ENCODE measurements at places on chromosomes 7 and 10. TPM values are rescaled to one million over a fixed set of nuclear protein-coding genes. Genes with fewer than 3 reads are reported as not detected.

The DMTF1 gene
- 19.7 TPM for polyA plus RNA-seq

The SLC39A12 gene
- polyA plus RNA-seq: not detected

The ZNF804B gene
- not detected for polyA plus RNA-seq

The ZP3 gene
- 1.3 TPM for polyA plus RNA-seq

The RET gene
- polyA plus RNA-seq: 1.9 TPM

The OPN1SW gene
- polyA plus RNA-seq: not detected

The LBX1 gene
- polyA plus RNA-seq: not detected

The SLC16A9 gene
- polyA plus RNA-seq: 1.2 TPM

DNA sequence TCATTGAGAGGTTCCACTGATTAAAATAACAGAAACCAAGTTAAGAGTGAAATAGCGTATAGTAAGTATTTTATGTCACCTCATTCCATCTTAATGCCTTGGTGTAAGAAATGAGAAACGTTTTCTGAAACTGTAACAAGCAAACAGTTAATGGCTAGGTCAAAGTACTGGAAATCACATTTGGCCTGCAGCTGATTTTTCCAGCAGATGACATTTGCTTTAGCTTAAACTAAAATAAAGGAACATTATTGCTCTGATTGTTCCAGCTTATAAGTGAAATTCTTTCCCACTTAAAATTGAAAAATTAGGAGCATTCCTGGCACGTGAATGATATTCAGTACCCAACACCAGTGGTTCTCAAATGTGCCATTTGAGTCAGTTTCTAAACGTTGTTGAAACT, 213.6 kb upstream of the DPP6 start:
- DNase-seq: no peak

- DNase-seq: no peak
Observed at GRCh38 chr10:99698504-99699080, 33.3 kb downstream of the COX15 start.

DNA sequence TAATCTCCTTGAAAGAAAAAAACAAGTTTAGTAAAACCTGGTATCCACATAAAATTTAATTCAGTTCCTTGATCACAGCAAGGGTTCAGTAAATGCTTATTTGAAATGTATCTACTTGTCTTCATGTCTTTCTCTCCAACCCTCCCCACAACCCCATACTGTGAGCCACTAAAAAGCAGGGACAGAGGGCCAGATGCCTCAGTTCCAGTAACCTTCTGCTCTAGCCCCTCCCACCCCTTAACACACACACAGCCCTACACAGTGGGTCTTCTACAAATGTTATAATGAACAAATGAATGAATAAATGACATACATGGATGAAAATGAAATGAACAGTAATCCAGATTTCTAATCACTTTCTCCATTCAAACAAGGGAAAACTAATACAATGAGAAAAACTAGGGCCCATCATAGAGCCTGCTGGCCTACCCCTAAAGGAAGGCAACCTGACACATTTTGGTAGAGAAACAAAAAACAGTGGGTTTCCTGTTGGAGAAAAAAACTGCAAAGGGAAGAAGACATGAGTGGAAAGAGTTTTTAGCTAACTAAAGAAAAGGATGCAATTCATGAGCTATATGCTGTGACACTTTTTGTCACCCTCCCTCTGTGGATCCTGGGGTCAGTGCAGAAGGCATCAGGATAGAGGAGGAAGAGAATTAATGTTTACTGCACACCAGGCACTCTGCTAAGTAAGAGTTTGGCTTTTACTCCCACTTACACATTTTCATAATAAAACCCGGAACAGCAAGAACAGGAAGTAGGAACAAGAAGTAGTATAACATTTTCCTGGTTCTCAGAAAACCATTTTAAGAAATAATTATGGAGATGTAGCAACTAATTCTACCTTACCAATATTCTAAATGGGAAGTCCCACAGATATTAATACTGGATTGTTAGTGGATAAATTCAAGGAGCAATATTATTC, 38.1 kb downstream of the ELMO1 start:
- no peak for DNase-seq

DNA sequence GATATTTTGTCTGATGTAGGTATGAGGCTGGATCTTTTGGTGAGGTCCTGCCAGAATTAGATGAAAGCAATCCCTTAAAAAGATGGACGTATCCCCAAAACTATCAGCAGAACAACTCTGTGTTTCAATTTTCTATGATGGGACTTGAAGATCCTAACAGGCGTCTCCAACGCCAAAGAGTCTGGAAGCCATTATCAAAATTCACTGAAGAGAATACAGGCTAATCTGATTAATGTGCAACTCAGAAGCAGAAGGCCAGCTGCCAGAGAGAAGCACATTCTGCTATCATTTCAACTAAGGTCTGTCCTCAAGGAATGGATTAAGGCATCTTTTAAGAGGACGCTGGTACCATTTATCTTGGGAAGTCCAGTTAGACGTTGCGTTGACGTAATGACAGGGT, 119.7 kb downstream of the FGFR2 start:
- DNase-seq: no peak

DNA sequence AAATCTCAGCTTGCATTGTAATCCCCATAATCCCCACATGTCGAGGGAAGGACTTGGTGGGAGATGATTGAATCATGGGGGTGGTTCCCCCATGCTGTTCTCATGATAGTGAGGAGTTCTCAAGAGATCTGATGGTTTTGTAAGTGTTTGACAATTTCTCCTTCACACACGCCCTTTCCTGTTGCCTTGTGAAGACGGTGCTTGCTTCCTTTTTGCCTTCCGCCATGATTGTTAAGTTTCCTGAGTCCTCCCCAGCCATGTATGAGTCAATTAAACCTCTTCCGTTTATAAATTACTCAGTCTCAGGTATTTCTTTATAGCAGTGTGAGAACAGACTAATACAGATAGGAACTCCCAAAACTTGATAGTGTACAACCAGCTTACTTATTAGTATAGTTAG, 98.6 kb downstream of the CREM start:
- DNase-seq: no peak

GRCh38 chr10:3623746-3624145, 161.3 kb downstream of the KLF6 start:
- DNase-seq: peak; percentile 55

GRCh38 chr7:132275416-132276233, 300.6 kb downstream of the PLXNA4 start:
- DNase-seq: no peak

DNA sequence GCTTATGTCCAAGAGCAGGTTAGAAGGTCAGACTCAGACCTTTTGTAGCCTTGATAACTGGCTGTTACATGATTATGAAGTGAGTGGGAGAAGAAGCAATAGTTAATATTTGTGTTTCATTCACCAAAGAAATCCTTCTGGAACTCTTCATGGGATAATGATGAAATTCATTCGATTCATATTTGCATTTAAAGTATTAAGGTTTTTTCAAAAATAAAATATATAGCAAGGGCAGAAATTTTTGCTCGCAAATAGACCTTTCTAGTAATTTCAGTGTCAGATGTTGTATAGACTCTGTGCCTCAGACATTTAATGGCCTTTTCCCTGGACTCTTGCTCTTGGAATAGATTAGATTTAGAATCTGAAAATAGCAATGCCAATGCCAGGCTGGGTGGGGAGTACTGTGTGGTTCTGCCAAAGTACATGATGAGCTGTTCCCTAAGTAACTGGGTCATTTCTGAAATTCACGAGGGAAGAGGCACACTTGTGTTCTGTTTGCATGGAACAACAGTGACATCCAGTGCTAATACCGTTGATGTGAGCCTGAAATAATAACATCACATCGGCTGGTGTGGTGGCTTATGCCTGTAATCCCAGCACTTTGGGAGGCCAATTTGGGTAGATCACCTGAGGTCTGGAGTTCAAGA, 119.2 kb downstream of the MBL2 start:
- DNase-seq: no peak

GRCh38 chr10:78455236-78455635, 421.6 kb downstream of the RPS24 start:
- DNase-seq: no peak

- no peak for DNase-seq
Observed at GRCh38 chr10:63137306-63137705, 4.2 kb downstream of the NRBF2 start.

GRCh38 chr7:155694851-155695250, 50.4 kb downstream of the RBM33 start:
- no peak for DNase-seq

DNA sequence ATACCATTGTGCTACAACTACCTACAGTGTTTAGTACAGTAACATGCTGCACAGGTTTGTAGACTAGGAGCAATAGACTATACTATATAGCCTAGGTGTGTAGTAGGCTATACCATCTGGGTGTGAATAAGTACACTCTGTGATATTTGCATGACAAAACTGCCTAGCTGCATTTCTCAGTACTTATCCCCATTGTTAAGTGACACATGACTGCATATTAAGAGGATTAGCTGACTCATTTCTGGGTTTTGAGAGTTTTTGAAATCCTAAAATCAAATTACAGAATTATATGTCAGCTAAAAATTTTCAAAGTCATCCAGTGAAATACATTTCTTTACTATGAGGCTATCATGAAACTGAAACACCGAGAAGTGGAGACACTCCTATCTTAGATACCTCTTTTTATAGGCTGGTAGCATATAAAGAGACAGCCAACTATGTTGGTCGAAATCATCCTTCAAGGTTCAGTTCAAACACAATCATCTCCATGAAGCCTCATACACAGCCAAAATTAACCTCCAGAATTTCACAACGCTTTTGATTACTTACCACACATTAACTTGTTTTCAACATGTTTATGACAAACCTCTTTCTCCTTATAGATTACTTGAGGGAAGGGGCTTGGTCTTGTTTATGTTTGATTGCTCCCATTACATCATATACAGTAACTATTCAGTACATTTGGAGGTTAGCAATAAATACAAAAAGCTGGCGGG, 89.8 kb upstream of the ANK3 start:
- DNase-seq: no peak
